ENCODE measurements at places on chromosomes 2 and 18.

DNA sequence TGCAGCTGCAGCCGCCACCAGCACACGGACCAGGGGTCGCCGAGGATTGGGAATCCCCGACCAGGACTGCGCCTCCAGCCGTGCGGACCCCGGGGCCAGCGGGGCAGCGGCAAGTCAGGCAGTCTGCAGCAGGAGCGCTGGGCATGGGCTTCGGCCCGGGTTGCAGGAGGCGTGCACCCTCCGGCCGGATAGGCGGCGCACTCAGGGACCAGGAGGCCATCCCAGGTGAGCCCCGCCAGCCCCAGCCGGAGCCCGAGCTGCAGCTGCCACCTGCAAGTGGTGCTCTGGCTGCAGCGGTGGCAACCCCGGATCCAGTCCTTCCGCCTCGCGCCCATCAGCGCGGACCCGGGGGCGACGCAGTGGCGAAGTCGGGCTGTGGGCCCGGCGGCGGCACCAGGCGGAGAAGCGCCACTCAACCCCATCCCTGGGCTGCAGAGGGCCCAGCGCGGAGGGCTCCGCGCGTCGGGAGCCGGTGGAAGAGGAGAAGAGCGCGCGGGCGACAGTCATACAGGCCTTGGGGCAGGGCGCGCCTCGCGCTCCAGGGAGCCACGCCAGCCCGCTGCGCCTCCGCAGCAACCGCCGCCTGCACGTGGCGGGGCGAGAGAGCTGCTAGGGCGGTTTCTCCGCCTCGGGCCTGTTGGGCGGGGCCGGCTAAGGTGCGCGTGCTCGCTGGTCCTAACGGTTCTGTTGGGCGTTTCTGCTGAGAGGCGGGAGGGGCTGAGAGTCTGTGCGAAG is 73.8 kb downstream of the RPIA start:
- DNase-seq = no peak

- DNase-seq = no peak
Observed at GRCh38 chr2:98649135-98649991, 41.0 kb downstream of the UNC50 start.

DNA sequence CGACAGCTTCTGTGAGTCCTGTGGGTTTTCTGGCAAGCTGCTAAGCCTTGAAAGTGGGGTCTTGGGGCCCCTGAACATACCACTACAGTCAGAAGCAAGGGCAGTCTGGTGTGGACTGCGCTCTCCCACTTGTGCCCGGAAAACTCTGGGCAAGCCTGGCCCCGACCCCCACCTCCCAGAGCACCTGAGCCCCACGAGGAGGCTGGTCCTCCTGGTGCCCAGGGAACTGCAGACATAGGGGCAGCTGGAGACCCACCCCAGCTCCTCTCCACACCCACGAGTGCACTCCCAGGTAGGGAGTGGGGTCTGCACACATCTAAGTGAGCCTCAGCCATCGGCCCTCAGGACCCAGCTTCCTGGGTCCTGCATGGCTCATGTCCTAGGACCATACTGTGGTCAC is 16.2 kb upstream of the GPC1 start:
- no peak for DNase-seq

GRCh38 chr18:3121259-3121658 is 98.5 kb downstream of the MYOM1 start:
- DNase-seq = no peak

GRCh38 chr2:233446606-233447305 is 92.5 kb downstream of the DGKD start:
- no peak for DNase-seq

DNA sequence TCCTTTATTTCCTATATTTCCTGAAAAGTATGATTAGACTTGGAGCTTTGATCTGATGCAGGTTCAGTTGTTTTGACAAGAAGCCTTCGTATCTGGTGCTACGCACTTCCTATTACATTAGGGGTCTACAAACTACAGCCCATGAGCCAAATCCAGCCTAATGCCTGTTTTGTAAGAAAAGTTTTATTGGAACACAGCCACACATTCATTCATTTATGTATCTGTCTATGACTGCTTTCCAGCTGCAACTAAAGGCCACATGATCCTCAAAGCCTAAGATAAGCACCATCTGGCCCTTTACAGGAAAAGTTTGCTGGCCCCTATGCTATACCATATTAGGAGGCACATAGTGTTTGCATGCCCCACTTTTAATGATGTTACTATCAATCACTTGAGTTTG is 26.0 kb downstream of the EIF2AK3 start:
- DNase-seq = no peak

- no peak for DNase-seq
Observed at GRCh38 chr18:54165450-54165849, 59.0 kb downstream of the MBD2 start.

- DNase-seq = no peak
Observed at GRCh38 chr2:46068636-46069035, 228.6 kb upstream of the EPAS1 start.

DNA sequence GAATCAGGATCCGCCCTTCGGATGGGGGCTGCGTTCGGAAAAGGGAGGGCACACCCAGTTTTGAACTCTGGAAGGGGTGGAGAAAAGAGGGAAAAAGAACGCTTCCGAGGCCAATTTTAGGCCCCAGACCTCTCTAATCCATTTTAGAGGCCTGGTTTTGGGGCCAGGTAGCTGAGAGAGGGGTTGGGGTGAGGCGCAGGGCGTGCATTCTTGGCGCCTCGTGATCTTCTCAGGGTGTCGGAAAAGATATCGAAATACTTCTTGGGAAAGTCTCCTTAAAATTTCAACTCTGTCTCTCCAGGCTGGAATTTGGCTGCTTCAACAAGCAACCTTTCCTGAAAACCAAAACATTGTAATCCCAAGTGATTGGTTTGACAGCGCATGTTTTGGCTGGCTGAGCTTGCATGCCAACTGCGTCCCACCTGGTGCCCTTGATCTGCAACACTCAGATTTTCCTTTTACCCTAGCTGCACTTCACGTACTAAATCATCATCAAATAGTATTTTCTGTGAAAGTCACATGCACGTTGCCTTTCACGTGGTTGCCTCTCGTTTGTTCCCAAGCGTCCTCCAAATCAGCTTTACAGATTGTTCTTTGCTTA is 864 bp upstream of the XPO1 start:
- no peak for DNase-seq

- no peak for DNase-seq
Observed at GRCh38 chr2:68709421-68709911, 25.1 kb upstream of the ARHGAP25 start.

GRCh38 chr2:226251661-226252060 is 548.0 kb downstream of the IRS1 start:
- DNase-seq = no peak
